ENCODE measurements at places on chromosomes 4 and X. TPM values are rescaled to one million over a fixed set of nuclear protein-coding genes. Genes with fewer than 3 reads are reported as not detected.

DNA sequence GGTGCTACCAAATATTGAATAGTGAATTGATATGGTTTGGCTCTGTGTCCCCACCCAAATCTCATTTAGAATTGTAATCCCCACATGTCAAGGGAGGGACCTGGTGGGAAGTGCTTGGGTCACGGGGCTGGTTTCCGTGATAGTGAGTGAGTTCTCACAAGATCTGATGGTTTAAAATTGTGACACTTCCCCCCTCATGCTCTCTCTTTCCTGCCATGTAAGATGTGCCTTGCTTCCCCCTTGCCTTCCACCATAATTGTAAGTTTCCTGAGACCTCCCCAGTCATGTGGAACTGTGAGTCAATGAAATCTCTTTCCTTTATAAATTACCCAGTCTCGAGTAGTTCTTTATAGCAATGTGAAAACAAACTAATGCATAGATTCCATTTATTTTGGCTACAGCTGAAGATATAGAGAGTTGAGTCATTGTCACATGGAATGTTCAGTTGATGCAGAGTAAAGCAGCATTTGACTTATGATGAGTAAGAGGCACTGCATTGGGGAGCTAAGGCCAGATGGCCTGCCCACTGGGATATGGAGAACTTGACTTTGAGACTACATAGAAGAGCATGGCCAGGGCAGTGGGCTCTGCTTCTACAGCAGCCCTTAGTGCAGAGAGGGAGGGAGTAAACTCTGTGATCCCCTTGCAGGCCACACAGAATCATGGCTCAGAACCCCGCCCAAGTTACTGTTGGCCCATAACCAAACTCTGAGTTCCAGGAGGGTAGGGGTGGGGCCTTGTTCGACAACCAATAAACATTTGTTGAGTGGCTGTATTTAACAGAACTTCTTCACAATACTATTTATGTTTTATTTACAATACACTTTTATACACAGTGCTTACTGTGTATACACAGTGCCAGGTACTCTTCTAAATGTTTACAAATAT, 34.2 kb downstream of the RAI2 start:
- no peaks in the 10 kb centered on the region for H3K27me3 ChIP-seq
- H3K36me3 ChIP-seq, result no peaks in the 10 kb centered on the region
- no peak overlapping the region for H3K4me3 ChIP-seq

DNA sequence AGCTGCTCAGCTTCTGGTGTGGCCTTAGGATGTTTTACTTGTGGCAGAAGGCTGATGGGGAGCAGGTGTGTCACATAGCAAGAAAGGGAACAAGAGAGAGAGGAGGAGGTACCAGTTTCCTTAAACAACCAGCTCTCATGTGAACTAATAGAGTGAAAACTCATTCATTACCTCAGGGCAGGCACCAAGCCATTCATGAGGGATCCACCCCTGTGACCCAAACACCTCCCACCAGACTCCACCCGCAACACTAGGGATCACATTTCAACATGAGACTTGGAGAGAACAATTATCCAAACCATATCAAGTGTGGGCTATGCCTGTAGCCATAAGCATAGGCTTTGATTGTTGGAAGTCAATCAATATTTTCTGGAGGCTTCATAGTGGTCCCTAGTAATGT, 56.0 kb downstream of the GSX2 start:
- no peak for DNase-seq
- no peak overlapping the region for H3K27ac ChIP-seq
- H3K4me3 ChIP-seq, result no peak overlapping the region
- H3K36me3 ChIP-seq, result no peaks in the 10 kb centered on the region
- H3K27me3 ChIP-seq, result peaks cover 1% of the 10 kb centered on the region

DNA sequence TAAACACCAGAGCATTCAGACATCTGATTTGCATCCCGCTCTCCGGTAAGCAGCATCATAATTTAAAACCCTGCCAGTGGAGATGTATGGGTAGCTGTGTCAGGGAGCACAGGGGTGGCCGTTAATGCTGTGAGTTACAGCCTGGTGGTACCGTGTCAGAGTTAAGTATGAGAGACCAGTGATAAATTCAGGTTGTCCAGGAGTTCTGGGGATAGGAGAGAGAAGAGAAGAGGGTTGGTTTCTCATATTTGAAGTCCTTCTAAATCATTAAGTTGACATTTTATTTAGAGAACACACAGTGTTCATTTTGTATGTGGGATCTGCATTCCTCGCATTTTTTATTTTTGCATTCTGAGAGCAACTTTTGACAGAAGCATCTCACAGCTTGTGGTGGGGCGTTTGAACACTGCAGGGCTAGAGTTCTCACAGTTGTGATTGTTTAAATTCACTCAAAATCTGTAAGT, 157.6 kb downstream of the DCLK2 start:
- no peak overlapping the region for H3K4me3 ChIP-seq
- no peaks in the 10 kb centered on the region for H3K36me3 ChIP-seq
- no peak for DNase-seq
- H3K27ac ChIP-seq, result no peak overlapping the region
- no peaks in the 10 kb centered on the region for H3K4me1 ChIP-seq
- peaks cover 1% of the 10 kb centered on the region for H3K27me3 ChIP-seq

DNA sequence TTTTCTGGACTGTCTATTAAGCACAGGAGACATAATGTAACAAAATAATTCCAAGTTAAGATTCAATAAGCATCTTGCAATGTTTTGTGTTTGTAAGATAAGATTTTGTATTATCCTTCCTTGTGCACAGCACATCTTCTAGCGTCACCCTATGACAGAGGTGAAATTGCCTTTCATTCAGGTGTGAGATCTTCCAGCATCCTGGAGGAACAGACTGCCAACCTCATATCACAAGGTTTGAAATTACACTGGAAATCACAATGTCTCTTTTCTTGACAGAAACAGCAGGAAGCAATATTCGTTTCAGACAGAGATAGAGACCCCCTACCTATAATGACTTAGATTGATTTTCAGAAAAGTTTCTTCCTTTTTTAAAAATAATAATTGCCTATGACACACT, 668.6 kb downstream of the GABRG1 start:
- H3K27me3 ChIP-seq, result no peaks in the 10 kb centered on the region
- H3K27ac ChIP-seq, result no peak overlapping the region
- no peaks in the 10 kb centered on the region for H3K36me3 ChIP-seq

DNA sequence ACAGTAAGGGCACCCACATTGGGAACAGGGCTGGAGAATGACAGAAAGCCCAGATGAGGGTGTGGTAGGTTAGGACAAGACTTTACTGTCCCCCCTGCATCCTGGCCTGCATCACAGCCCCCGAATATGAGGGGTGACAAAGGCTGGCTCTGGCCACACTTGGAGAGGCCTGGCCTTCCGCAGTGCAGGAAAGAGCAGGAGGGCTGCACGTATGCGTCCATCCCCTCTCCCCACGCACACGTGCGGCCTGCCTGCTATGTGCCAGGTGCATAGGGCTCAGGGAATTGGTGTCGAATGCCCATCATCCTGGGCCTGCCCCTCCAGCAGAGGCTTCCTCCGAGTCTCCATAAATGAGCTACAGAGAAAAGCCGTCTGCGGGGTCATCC, 80.5 kb downstream of the ABLIM2 start:
- H3K36me3 ChIP-seq, result no peaks in the 10 kb centered on the region
- no peak overlapping the region for H3K27ac ChIP-seq
- no peaks in the 10 kb centered on the region for H3K27me3 ChIP-seq
- H3K4me3 ChIP-seq, result no peak overlapping the region
- H3K4me1 ChIP-seq, result no peaks in the 10 kb centered on the region
- no peak for DNase-seq

GRCh38 chrX:121050781-121051180, 3.4 kb downstream of the GLUD2 start:
- no peak for DNase-seq
- peaks cover 15% of the 10 kb centered on the region for H3K27me3 ChIP-seq
- no peak overlapping the region for H3K27ac ChIP-seq
- H3K36me3 ChIP-seq, result no peaks in the 10 kb centered on the region
- H3K4me3 ChIP-seq, result no peak overlapping the region

- no peaks in the 10 kb centered on the region for H3K4me1 ChIP-seq
- H3K36me3 ChIP-seq, result peaks cover 11% of the 10 kb centered on the region
- H3K27me3 ChIP-seq, result no peaks in the 10 kb centered on the region
- no peak overlapping the region for H3K4me3 ChIP-seq
- no peak for DNase-seq
- no peak overlapping the region for H3K27ac ChIP-seq
Measured at GRCh38 chrX:3599802-3600430, 113.5 kb downstream of the PRKX start.

- H3K36me3 ChIP-seq, result no peaks in the 10 kb centered on the region
- H3K27me3 ChIP-seq, result no peaks in the 10 kb centered on the region
- peaks cover 2% of the 10 kb centered on the region for H3K4me1 ChIP-seq
- H3K4me3 ChIP-seq, result no peak overlapping the region
- no peak overlapping the region for H3K27ac ChIP-seq
- no peak for DNase-seq
Measured at GRCh38 chrX:24235084-24235710, 78.7 kb downstream of the SUPT20HL2 start.

- no peak for DNase-seq
- no peaks in the 10 kb centered on the region for H3K36me3 ChIP-seq
- peaks cover 12% of the 10 kb centered on the region for H3K4me1 ChIP-seq
- no peaks in the 10 kb centered on the region for H3K27me3 ChIP-seq
- H3K4me3 ChIP-seq, result no peak overlapping the region
Measured at GRCh38 chr4:98672583-98673287, 14.3 kb upstream of the TSPAN5 start.

DNA sequence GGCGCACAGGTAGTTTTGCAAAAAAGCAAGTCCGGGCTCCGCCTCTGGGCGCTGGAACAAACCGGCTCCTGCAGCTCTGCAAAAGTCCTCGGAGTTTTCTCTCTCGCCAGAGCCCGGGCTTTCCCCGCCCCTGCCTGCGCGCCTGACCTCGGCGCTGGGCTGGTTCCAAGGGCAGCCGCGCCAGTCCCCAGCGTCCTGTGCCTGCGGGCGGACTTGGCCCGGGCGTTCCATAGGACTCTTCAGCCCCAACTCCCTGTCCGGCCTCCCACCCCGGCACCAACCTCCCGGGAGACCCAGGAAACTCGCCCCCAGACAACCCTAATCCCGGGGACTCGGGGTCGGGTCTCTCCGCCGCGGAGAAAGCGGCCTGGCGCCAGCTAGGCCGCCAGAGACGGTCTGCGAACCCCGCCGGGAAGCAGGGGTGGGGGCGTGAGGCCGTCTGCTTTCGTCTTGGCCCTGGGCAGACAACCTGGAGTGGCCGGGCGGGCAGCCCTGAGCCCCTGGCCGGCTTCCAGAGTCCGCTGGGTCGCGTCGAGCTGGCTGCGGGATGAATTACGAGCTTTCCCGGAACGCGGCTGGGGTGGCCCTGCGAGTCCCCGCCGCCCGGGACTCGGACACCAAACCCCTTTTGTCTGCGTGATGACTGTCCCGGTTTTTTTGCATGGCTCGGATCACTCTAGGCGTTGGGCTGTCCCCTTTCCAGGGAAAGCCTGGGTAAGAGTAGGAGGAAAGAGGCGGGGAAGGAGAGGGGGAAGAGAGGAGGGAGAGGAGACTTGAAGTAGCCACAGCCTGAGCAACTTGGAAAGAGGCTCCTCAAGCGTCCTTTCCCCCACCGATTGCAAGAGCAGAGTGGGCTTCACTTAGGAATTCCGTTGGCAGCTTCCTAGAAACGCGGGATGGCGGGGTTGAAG, 916 bp downstream of the MXRA5 start:
- H3K27me3 ChIP-seq, result peaks cover 10% of the 10 kb centered on the region
- H3K4me3 ChIP-seq, result no peak overlapping the region

- no peaks in the 10 kb centered on the region for H3K36me3 ChIP-seq
- H3K4me3 ChIP-seq, result no peak overlapping the region
- H3K4me1 ChIP-seq, result peaks cover 3% of the 10 kb centered on the region
- no peak for DNase-seq
Measured at GRCh38 chrX:15786915-15787314, 3.4 kb upstream of the ZRSR2 start.

- no peak overlapping the region for H3K4me3 ChIP-seq
- H3K27ac ChIP-seq, result no peak overlapping the region
- H3K27me3 ChIP-seq, result no peaks in the 10 kb centered on the region
- DNase-seq, result no peak
Measured at GRCh38 chr4:12118651-12119213, 690.0 kb upstream of the HS3ST1 start.

- H3K27me3 ChIP-seq, result no peaks in the 10 kb centered on the region
- no peak for DNase-seq
- H3K27ac ChIP-seq, result no peak overlapping the region
- no peak overlapping the region for H3K4me3 ChIP-seq
- no peaks in the 10 kb centered on the region for H3K4me1 ChIP-seq
- no peaks in the 10 kb centered on the region for H3K36me3 ChIP-seq
Measured at GRCh38 chr4:34046580-34046979, 2197.7 kb downstream of the ARAP2 start.

DNA sequence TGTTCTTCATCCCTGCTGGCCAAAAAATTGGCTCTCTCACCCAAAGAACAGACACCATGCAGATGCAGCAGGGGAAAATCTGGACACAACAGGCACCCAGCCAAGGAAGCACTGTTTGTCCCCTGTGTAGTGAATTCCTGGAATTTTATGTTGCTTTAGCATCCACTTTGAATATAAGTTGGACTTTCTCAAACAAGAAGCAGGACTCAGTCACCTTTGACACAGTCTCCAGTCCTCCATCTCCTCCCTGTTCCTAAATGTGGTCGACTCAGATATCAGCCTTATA, 11.8 kb downstream of the ZNF182 start:
- H3K4me1 ChIP-seq, result peaks cover 41% of the 10 kb centered on the region
- DNase-seq, result no peak
- H3K27ac ChIP-seq, result peak overlapping the region; percentile 85
- no peaks in the 10 kb centered on the region for H3K27me3 ChIP-seq
- H3K36me3 ChIP-seq, result peaks cover 70% of the 10 kb centered on the region

DNA sequence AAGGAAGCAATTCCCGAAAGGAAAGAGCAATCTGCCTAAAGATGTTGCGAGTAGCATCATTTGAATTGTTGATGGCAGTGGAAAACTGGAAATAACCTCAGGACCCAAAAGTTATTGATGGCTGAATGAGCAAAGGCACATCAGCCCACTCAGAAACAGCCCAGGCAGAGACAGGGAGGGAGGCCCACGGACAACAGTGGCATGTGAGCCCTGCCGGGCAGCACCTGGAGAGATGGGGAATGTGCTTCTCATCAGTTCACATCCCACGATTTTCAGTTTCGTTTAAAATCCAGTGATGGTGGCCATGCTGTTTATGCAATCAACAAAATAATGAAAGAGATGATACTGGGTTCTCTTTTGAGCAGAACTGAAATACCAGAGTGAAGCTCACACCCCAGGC, 80.0 kb downstream of the JAKMIP1 start:
- no peak for DNase-seq
- H3K27me3 ChIP-seq, result peaks cover 4% of the 10 kb centered on the region
- no peaks in the 10 kb centered on the region for H3K36me3 ChIP-seq
- H3K4me1 ChIP-seq, result no peaks in the 10 kb centered on the region
- no peak overlapping the region for H3K27ac ChIP-seq
- no peak overlapping the region for H3K4me3 ChIP-seq

GRCh38 chrX:100356351-100356896, 53.6 kb downstream of the PCDH19 start:
- H3K27me3 ChIP-seq, result no peaks in the 10 kb centered on the region
- no peak overlapping the region for H3K4me3 ChIP-seq
- no peaks in the 10 kb centered on the region for H3K36me3 ChIP-seq
- H3K27ac ChIP-seq, result no peak overlapping the region

FGFR3 gene
- total RNA-seq, result 0.07 TPM

ANK2 gene
- 1.7 TPM for total RNA-seq

SGCB gene
- total RNA-seq, result 7.6 TPM

BMX gene
- total RNA-seq, result not detected

ATP10D gene
- total RNA-seq, result 4.7 TPM

LRPAP1 gene
- 49.8 TPM for total RNA-seq

DCUN1D4 gene
- total RNA-seq, result 32.6 TPM

Data from activated CD8-positive, alpha-beta T cell treated with anti-CD3 and anti-CD28 coated beads for 36 hours (primary cell).